ENCODE measurements at places on chromosomes 7 and 10.

- DNase-seq = no peak
Observed at GRCh38 chr7:97018126-97018601, 6.5 kb downstream of the DLX5 start.

GRCh38 chr10:117552701-117553141 is 10.2 kb downstream of the EMX2 start:
- no peak for DNase-seq

GRCh38 chr7:5574770-5575269 is 151.2 kb upstream of the TNRC18 start:
- no peak for DNase-seq

DNA sequence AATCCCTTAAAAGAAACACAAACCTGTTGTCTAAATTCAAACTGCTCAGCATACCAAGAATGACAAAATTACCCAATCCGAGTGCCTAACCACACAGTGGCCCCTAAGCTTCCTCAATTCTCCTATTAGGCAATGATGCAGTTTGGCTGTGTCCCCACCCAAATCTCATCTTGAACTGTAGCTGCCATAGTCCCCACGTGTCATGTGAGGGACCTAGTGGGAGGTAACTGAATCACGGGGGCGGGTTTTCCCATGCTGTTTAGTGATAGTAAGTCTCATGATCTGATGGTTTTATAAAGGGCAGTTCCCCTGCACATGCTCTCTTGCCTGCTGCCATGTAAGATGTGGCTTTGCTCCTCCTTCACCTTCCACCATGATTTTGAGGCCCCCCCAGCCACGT is 21.9 kb downstream of the PSAP start:
- DNase-seq = peak; percentile 78

DNA sequence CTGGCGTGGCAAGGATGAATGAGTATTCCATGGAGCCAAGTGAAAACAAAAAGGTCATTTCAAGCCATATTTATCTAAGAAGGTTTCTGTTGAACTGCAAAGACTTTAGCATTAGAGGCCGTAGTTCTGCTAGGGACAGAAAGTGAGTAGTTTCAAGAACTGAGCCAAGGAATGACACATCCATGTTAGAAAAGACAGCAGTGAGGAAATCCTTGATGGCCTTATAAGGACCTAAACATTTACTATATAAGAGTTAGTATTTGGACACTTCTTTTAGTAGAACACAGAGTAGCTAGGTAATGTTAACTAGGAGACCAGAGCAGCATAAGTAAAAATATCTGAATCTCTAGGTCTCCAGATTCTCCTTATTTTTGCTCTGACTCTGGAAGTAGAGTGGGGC is 329.8 kb upstream of the SEMA3D start:
- DNase-seq = no peak
